ENCODE measurements at places on chromosomes 3 and 15.

DNA sequence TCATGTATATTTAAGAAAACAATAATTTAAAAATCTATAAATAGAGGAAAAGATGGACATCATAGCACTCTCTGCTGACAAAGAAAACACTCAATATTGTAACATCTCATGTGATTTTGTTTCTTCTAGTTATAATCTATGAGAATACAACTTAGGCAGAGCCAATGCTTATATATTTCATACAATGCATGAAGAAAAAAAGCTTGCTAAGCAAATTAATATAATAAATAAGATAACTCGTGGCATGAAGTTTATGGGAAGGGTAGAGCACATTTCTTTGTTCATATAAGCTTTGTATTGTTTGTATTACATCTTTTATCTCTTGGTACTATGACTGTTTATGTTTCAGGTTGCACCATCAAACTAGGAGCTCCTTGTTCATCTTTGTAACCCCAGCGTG is 7.6 kb upstream of the ANXA2 start:
- DNase-seq, result no peak

DNA sequence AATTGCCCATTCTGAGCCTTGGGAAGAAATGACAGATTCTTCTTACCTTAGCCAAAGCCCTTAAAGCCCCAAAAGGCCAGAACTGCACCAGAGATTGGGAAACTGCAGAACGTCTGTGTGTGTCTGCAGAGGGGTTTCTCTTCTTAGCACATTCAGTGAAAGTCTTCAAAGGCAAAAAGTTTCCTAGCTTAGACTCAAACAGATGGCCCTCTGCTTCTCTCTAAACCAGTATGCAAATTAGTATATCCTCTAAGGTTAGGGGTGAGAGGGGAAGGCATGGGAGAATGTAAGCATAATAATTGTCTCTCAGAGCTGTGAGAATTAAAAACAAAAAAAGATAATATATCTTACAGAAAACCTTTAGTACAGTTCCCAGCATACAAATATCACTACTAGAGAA is 334.0 kb upstream of the MCTP2 start:
- DNase-seq, result no peak

- no peak for DNase-seq
Measured at GRCh38 chr3:126481808-126482502, 6.3 kb upstream of the ZXDC start.

- no peak for DNase-seq
Measured at GRCh38 chr3:100533176-100533575, 40.8 kb downstream of the TMEM45A start.

GRCh38 chr15:51356147-51356546 is 14.7 kb downstream of the GLDN start:
- no peak for DNase-seq

- no peak for DNase-seq
Measured at GRCh38 chr3:177449360-177450006, 252.2 kb upstream of the TBL1XR1 start.

GRCh38 chr15:88803241-88803919 is at the start of gene ACAN:
TSS of gene ACAN (plus strand) at chr15:88803436. CDS start at chr15:88836207, 32,771 bp downstream.
- DNase-seq, result no peak

DNA sequence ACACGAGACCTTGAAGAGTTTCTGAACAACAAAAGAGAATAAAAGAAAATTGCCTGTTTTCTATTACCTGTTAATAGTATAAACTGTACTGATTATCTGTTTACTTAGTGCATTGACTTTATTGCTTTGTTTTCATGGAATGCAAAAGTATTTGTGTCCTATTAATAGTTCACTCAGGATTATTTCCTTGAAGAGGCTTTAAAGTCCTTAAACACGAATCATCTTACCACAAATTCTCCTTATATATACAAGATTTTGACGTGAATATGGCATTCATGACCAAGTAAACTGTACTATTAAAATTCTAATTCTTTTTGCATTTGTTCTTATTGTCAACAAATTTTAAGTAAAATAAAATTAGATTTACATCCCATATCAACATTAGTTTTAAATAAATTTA is 513.0 kb downstream of the NTRK3 start:
- DNase-seq, result no peak

GRCh38 chr15:38176691-38177090 is 75.9 kb upstream of the SPRED1 start:
- no peak for DNase-seq

GRCh38 chr3:134663721-134664456 is 13.1 kb upstream of the KY start:
- DNase-seq, result no peak

DNA sequence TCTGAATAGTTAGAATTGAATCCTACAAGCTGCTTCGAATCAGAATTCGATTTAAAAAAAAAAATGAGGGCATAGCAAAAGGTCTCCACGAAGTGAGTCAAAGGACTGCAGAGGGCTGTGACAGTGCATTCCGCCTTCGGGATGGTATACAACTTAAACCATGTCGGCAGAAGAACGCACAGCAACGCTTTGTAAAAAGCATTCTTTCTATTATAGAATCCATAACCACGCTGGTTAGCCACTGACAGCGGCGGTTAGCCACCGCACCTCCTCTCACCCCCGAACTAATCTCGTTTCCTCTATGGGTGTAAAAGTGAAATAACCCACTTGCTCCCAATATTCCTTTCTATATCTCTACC is 664 bp upstream of the PIK3CA start:
- no peak for DNase-seq

GRCh38 chr15:36599620-36600433 is 20.4 kb downstream of the CDIN1 start:
- DNase-seq, result no peak

- DNase-seq, result no peak
Measured at GRCh38 chr3:151432616-151433372, 28.1 kb downstream of the IGSF10 start.

GRCh38 chr3:85875589-85875988 is 916.8 kb downstream of the CADM2 start:
- DNase-seq, result no peak

GRCh38 chr15:69955240-69955894 is 142.3 kb downstream of the TLE3 start:
- no peak for DNase-seq

DNA sequence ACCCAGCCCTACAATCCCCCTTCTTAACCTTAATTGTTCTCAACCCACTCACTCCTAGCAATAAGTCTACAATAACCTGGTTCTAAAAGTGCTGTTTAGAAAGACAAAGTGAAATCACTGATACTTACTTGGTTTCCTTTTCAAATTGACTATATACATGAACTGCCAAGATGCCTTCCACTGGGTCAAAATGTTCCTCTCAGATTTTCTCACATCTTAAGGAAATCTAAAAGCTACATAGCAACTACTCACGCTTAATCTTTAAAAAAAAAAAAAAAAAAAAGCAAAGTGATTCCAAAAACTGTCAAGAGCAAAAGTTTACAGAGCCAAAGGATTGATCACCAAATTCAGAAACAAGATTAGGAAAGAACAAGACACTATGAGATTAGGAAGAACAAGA is 68.7 kb upstream of the MAP4 start:
- no peak for DNase-seq

DNA sequence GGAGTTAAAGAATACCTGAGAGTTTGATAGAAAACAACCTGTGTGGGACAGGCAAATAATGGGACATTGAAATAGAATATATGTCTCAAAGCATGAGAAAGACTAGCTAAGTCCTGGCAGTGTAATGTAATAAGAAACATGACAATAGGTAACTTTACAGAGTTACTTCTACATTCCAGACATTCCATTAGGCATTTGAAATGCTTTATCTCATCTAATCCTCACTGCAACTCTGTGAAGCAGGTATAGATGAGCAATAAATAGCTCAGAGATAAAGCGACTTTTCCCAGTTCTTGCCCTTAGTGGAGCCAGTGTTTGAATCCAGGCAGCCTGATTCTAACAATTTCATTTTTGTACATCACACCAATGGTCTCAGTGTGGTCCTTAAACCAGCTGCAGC is 76.8 kb downstream of the CPNE4 start:
- DNase-seq, result no peak

DNA sequence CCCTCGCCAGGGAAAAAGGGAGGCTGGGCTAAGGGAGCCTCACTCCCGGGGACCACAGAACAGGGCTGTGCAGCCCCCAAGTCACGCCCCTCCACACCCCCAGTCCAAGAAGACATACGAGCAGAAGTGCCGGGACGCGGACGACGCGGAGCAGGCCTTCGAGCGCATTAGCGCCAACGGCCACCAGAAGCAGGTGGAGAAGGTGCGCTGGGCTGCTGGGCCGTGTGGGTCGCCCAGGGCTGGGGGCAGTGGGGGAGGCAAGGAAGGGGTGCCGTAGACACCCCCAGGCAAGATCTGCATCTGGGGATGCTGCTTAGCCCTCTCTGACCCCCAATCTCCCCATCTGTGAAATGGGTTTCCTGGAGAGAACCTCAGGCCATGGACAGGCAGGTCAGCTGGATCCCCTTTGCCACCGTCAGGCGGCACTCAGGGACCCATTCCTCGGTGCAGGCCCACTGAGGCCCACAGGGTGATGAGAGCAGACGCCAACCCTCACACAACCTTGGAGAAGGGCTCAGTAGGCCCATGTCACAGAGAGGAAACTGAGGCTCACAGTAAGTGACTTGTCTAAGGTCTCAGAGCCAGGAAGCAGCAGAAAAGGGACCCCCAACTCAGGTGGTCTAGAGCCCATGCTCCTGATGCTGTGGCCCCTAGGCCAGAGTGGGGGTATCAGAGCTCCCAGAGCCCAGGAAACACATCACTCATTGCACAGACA is 33.7 kb downstream of the PSTPIP1 start:
- no peak for DNase-seq

GRCh38 chr15:50210462-50211157 is 28.6 kb downstream of the SLC27A2 start:
- DNase-seq, result no peak

- no peak for DNase-seq
Measured at GRCh38 chr15:51737522-51738305, at the start of gene LYSMD2. TSS of gene LYSMD2 (minus strand) at chr15:51737655. CDS start at chr15:51737622, 33 bp downstream.

Data from NCI-H187 (cell line).